IgD-negative memory B cell (primary cell): ENCODE measurements at places on chromosomes 7 and 10. TPM values are rescaled to one million over a fixed set of nuclear protein-coding genes. Genes with fewer than 3 reads are reported as not detected.

Gene CALCR
- not detected for polyA plus RNA-seq

Gene LSM5
- polyA plus RNA-seq = 91.7 TPM

Gene PLEKHS1
- not detected for polyA plus RNA-seq

Gene LIPJ
- polyA plus RNA-seq = not detected

Gene AP5Z1
- polyA plus RNA-seq = 37.7 TPM

Gene TLX1
- not detected for polyA plus RNA-seq

Gene PIK3CG
- 27.7 TPM for polyA plus RNA-seq

Gene ALOX5
- polyA plus RNA-seq = 193 TPM

Gene ASAH2B
- polyA plus RNA-seq = 0.61 TPM

Gene SEMA4G
- not detected for polyA plus RNA-seq

Gene PNLIPRP1
- not detected for polyA plus RNA-seq

Gene LRRD1
- polyA plus RNA-seq = not detected

Gene CAV1
- polyA plus RNA-seq = 2.3 TPM

Gene NACAD
- not detected for polyA plus RNA-seq

Gene GPR141
- polyA plus RNA-seq = not detected
